Left colon (tissue), 2 donors: ENCODE measurements at places on chromosomes 5 and 9.

DNA sequence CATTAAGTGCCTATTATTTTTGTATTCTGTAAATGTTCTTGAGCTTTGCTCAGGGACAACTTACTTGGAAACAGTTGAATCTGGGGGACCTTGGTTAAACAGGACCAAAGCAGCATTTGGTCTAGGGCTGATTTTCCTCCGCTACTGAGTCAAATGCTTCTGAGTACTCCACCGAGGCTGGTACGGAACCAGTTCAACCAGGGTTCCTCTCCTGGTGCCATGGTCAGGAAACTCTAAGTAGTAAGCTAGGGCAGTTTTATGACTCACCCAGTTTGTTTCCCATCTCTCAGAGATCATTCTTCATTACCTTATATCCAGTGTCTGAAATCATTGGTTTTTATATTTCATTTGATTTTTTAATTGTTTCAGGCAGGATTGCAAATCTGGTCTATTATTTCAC lies 111.9 kb upstream of the TNFAIP8 start:
- no peak for DNase-seq

GRCh38 chr9:93654351-93654961 lies 78.1 kb downstream of the PHF2 start:
- no peak for DNase-seq

DNA sequence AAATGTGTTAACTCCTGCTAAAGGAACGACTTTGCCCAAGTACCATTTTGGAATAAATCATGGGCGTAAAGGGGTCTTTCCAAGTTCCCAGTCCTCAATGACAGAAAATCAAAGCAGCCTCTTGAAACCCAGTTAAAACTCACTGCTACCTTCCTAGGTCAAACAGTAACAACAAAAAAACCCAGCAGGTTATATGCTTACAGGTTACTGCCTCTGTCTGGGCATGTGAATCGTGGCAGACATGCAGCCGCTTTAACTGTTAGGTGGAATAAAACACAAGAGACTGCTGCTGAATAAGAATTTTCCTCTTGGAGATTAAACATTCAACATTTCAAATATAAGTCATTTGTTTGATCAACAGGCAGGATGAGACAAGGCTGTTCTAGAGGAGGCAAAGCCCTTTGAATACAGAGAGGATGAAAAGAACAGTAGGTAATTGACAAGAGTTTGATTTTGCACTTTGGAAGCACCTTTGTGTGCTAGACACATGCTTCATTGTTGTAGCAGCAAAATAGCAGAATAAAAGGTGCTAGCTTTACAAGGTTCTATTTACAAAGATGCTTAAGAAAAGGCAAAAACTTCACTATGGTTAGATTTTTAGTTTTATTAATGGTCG lies 319.4 kb downstream of the NDUFS4 start:
- no peak for DNase-seq

DNA sequence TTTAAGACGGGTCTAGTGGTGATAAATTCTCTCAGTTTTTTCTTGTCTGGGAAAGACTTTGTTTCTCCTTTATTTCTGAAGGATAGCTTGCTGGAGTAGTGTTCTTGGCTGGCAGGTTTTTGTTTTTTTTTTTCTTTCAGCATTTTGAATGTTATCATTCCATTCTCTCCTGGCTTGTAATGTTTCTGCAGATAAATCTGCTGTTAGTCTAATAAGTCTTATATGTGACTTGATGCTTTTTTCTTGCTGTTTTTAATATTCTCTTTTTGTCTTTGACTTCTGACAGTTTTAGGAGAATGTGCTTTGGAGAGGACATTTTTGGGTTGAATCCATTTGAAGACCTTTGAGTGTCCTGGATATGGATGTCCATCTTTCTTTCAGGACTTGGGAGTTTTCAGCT lies 16.0 kb downstream of the HSD17B4 start:
- DNase-seq = no peak

GRCh38 chr5:157273131-157273556 lies 7.2 kb downstream of the CYFIP2 start:
- no peak for DNase-seq

DNA sequence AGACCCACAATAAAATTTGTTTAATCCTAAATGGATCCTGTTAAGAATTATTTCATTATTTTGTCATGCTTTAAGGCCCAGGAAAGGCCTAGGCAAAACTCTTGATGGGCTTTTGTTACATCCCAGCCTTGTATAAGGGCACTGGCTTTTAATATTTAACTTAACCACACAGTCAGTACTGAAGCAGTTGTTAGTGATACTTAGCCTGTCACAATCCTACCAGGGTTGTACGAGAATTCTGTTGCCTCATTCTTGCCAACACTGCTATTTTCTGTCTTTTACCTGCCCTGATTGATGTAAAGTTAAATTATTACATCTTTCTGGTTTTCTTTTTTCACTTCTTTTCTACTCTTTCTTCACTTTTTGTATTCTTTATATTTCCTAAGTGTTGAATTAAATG lies 10.9 kb downstream of the ZNF169 start:
- DNase-seq = no peak

DNA sequence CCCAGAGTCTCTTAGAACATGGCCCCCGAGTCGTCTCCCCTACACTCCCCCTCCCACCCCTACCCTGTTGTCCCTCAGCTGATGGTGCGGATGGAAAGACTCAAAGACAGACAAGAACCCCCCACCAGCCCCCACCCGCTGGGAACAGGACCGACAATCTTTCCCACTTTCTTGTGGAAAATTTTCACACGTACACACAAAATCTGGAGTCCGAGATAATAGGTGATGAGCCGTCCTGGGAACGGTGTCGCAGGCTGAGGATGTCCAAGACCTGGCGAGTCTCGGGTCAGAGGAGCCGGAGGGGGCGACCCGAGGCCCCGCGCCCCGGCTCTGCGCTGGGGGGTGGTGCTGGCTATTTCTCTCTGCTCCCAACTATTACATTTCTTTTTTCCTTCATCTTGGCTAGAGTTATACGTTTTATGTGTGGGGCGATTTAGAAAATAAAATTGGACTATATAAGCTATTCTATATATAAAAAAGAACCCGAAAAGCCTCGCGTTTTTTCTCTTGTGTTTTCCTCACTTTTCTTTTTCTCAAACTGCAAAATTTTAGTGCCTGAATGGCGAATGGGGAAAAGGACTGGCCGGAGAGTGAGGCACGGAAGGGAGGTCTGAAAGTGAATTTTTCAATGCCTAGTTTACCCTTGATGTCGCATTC lies 188.8 kb downstream of the MEF2C start:
- no peak for DNase-seq

DNA sequence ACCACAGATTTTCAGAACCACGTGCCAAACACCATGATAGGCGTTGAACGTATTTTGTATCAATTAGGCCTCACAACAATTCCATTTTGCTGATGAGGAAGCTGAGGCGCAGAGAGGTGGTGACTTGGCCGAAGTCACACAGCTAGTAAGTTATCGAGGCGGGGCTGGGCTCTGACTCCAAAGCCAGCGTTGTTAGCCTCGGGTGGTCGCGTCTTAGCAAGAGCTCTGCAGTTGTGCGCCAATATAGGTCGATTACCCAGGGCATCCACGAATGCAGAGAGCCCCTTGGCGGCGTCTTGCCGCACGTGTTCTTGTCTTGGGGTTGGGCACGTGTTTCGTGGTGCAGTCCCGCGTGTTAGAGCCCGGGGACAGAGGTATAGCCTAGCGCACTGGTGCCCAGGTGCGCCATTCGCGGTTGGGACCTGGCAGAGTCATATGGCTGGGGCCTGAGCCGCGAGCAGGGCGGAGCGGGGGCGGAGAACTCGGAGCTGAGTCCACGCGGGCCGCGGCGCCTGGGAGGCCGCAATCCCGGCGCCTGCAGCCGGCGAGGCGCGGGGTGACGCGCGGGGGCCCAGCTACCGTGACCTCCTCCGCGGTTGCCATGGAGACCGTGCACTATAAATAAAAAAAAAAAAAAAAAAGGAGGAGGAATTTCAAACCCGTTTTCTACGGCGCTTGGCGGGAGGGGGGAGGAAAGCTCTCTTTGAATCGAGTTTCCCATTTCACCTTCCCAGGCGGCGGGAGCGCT lies 62.3 kb downstream of the CXXC5 start:
- DNase-seq = peak; percentile 65

GRCh38 chr5:8851101-8851500 lies 694.8 kb downstream of the SEMA5A start:
- no peak for DNase-seq

GRCh38 chr9:33329979-33330378 lies 39.7 kb downstream of the NFX1 start:
- DNase-seq = no peak

DNA sequence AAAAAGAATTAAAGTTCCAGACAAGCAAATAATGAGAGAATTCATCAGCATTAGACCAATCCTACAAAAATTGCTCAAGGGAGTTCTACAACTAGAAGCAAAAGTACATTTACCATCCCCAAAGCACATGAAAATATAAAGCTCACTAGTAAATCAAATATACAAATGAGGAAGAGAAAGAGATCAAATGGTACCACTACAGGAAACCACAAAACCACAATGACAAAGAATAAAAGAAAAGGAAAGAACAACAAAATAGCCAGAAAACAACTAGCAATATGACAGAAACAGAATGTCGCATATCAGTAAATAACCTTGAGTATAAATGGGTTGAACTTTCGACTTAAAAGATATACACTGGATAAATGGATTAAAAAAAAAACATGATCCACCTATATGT lies 739.0 kb downstream of the DTWD2 start:
- DNase-seq = no peak

GRCh38 chr5:180606215-180606785 lies 15.0 kb upstream of the SCGB3A1 start:
- DNase-seq = no peak

DNA sequence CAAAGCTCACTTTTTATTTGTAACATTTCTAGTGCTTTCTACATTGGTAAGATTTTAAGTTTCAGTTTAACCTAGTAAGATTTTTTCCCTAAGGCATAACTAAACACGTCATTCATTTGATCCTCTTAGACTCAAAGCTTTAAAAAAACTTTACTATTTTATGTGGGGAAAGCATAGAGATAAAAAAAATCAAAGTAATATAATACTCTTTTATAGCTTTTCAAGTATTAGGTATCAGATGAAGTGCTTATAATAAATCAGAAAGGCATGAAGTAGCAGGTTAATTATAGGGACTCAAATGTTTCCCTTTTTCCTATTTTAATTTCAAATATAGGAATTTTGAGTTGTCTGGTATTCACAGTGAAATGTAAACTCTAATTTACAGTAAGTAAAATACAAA lies 68.0 kb upstream of the POU5F2 start:
- no peak for DNase-seq

DNA sequence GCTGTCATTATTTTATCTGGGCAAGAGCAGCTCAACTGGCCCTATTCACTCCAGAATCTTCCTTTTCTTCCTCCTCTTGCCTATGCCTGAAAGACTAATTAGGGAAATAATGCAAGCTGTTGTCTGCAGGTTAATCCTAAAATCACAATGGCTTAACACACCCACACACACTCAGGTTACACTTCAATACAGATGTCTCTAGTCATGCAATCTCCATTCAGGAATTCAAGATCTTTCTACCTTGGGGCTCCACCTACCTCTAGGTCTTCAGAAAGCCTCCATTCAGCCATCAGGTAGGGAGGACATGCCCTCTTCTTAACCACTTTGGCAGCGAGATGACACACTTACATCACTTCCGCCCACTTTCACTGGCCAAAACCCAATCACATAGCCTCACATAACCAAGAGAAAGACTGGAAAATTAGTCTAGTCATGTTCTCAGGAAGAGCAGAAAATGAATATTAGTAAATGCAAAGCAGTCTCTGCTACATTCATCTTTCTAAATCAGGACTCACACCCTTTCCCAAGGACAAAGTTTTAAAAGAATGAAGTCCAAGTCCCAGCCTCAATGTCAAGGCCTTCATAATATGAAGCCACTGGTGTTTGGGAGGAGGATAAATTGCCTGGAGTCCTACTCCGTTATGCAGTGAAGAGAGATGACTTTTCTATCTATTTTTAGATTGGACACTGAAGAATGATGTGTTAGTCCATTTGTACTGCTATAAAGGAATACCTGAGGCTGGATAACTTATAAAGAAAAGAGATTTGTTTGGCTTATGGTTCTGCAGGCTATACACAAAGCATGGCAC lies 428.1 kb downstream of the EFNA5 start:
- DNase-seq = no peak

DNA sequence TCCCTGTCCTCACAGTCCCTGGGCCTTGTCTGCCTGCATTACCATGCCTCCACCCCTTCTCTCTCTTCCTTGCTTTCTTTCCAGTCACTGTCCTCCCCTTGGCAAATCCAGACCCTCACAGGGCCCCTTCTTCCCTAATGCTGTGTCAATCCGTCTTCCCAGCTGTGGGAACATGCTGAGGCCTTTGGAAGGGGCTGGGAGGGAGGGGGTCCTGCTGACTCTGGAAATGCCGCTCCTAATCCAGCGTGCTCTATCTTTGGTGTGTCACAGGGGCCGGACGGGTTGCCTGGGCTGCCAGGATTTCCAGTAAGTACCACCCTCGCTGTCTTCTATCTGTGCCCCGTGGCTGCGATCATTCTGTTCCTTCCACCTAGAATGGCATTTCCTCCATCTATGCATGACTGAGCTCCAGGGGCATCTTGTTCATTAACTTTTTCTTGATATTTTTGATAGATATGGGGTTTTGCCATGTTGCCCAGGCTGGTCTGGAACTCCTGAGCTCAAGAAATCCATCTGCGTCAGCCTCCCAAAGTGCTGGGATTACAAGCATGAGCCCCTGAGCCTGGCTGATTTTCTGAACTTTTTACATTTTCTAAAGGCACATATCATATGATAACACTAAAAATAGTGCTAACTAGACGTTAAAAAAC lies 64.5 kb upstream of the TGFBR1 start:
- DNase-seq = no peak

DNA sequence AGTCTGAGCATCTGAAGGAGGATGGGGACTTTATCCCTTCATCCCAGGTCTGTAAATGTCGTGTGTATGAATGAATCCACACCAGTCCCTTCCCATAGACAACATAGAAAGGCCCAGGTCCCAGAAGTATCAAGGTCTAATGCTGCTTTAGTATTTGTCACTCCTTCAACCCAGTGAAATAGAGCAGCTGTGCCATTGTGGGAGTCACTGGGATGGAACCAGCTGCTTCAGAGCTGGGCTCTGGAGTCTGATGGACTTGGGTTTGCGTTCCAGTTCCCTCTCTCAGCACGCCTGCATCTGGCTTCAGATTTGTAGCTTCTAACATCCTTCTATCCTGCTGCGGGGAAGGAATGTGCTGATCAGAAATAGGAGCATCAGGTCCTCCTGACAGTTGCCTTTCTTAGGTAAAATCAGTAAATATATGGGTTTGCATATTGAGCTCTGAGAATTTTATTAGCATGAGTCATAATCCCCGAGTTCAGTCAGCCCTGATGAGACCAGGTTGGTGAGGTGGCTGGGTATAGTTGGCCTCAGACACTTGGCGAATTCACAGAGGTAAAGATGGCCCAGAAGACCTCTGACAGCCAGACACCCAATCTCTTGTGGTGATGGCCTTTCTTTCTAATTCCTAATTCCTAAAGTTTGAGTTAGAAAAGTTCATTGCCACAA lies 10.1 kb downstream of the ACO1 start:
- no peak for DNase-seq

GRCh38 chr9:111039231-111039906 lies 1.1 kb upstream of the LPAR1 start:
- DNase-seq = peak; percentile 70

DNA sequence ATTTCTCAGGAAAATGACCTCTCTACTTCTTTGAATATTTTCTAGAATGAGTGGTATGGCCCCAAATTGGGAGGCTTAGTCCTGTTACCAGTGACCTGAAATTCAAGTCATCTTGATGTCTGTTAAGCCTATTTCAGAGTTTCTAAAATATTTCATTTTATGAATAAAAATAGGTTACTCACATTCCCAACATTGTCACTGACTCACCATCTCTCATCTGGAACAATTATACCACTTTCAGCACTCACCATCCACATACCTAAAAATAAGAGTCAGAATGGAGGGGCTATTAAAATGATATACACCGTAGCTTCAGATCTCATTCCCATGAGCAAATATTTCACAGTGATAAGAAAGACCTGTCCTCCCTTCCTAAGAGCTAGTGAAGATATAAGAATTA lies 71.8 kb downstream of the KIAA1958 start:
- no peak for DNase-seq
